ENCODE measurements at places on chromosomes 16 and 17.

DNA sequence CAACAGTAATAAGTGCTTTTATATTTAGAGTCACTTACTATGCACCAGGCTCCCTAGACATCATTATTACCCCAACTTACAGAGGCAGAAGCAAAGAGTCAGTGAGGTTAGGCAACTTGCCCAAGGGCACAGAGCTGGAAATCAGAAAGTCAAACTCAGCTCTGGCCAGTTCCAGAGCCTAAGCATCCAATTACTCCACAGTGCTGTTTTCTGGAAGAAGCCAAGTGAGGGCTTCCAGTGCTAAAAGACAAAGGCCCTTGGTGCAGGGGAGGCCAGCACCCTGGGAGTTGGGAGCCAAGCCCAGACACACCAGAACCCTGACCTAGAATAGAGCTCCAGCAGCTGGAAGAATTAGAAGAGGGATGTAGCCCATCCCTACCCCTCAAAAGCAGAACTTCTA, 40.2 kb downstream of the C17orf67 start:
- no peak for DNase-seq

GRCh38 chr17:63827801-63828221, 348 bp upstream of the FTSJ3 start:
- DNase-seq = no peak

DNA sequence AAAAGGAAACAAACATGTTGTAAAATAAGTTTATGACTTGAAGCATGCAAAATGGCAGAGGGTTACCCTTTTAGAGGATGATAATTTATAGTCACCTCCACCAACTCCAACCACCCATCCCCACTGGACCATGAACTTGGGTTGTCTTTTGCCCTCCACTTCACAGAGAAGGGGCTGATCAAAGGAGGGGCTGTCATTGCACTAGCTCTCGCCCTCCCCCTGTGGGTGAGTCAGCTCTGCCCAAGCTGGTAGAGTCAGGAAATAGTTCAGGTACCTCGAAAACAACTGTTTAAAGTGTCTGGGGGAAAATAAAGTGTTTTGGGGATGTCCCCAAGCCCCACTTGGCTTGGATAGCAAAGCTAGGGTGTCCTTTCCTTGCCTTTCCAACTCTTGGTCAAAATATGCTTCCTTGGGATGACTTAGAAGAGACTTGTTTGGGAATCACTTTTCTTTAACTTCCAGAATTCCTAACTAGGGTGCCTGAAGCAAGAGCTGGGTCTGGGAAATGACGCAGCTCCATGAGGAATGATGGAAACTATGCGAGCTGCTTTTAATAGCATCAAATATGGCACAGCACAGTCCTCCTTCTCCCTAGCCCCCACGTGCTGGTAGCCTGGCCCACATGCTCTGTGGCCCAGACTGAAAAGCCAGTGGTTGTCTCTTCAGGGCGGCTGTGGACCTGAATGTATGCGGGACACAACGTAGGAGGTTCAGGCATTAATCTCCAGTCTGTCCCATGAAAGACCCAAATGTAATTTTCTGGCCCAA, 40.7 kb downstream of the TBX4 start:
- no peak for DNase-seq

GRCh38 chr17:1766382-1767135, 4.7 kb downstream of the SERPINF1 start:
- no peak for DNase-seq

GRCh38 chr17:83080858-83081683, 1.7 kb downstream of the METRNL start:
- DNase-seq = no peak

Data from nucleus accumbens (tissue), 56 donors.